GM06990 (cell line): ENCODE measurements at places on chromosomes 2 and 18.

- no peak for DNase-seq
Measured at GRCh38 chr2:100988630-100989417, 13.3 kb upstream of the RPL31 start.

GRCh38 chr2:55112229-55113031 is 62.2 kb upstream of the RTN4 start:
- no peak for DNase-seq

GRCh38 chr2:29920130-29920577 is 1.2 kb downstream of the ALK start:
- peak; percentile 36 for DNase-seq

- no peak for DNase-seq
Measured at GRCh38 chr2:144477281-144477956, 42.5 kb downstream of the ZEB2 start.

- no peak for DNase-seq
Measured at GRCh38 chr2:138622613-138623012, 121.0 kb downstream of the SPOPL start.
